ENCODE measurements at places on chromosomes 7 and 10.

DNA sequence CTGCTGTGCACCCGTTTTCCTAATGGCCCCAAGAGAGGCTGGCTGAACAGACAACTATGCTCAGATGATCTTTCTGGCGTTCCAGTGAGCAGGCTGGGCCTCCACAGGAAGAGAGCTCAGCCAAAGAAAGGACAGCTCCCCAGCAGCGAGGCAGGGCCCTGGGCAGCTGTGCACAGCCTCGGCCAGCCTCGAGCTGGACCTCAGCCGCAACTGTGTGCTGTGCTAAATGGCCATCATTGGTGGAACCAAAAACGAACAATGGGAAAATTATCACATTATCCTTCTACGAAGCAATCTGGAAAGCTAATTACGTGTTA is 97.5 kb downstream of the CTBP2 start:
- no peak for DNase-seq

DNA sequence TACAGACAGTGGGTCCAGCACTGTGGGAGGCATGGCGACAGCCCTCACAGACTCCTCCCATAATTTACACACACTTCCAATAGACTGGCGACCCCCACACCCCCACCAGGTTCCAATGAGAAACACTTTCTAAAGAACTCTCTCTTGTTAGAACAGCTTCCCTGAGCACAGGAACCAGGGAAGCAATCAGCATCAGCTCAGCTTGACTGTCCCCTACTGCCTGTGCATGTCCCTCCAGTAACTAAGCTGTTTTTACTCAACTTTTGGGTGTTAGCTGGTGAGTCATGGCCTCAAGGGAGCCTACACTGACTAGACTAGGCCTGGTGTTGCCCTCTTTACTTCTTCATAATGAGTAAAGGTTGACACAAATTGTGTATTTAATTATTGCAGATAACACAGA is 32.6 kb upstream of the HERPUD2 start:
- no peak for DNase-seq

DNA sequence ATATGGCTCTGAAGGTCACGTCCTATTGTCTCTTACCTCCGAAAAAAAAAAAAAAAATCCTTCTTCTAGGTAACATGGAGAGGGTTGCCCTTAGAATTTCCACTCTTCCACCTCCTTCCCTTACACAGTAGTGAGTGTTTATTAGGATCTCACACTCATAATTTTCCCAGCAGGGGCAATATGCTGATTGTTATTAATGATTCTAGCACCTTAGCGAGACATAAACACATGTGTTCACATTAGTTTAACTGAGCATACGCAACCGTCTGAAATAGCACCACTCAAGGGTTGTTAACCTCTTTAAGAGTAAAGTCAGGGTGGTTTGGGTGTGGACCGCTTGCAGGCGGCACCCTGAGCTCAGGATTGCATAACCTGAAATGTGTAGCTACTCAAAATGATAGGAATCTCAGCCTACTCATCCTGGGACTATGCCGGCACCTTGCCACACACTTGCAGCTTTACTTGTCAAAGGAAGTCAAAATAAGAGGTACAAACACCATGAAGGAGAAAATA is 52.2 kb downstream of the CPEB3 start:
- no peak for DNase-seq

DNA sequence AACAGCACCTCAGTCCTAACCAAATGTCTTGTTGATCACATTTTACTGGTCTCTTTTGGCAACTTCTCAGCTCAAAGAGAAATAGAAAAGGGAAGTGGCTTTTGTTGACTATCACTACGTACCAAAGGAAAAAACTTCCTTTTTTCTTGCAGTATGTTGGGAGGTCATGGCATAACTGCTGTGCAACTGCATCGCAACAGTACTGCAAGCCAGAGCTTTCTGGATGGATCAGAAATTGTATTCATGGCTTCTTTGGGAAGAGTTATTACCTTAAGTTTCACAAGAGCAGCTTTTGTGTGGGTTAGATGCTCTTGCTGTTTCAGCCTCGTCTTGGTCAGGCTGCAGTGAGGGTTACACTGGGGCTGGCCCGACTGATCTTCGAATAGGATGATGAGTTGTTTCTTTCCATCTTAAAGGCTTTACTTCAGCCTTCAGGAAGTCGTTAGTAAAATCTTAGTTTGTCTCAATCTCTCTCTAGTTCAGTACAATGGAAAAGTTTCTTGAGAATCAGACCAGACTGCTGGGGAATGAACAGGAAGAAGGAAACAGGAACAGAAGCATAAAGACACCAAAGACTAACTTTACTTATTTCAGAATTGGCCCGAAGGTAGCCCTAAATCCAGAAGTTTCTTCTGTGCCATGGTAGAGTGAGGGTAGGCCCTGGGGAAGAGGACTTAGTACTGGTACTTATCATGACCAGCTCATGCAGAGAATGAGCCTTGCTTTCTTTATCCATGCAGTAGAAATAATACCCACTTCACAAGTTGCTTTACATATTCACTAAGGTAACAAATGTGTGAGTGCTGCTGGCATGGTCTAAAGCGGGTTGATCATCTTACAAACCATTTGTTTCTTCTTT is 153.6 kb downstream of the CELF2 start:
- no peak for DNase-seq

DNA sequence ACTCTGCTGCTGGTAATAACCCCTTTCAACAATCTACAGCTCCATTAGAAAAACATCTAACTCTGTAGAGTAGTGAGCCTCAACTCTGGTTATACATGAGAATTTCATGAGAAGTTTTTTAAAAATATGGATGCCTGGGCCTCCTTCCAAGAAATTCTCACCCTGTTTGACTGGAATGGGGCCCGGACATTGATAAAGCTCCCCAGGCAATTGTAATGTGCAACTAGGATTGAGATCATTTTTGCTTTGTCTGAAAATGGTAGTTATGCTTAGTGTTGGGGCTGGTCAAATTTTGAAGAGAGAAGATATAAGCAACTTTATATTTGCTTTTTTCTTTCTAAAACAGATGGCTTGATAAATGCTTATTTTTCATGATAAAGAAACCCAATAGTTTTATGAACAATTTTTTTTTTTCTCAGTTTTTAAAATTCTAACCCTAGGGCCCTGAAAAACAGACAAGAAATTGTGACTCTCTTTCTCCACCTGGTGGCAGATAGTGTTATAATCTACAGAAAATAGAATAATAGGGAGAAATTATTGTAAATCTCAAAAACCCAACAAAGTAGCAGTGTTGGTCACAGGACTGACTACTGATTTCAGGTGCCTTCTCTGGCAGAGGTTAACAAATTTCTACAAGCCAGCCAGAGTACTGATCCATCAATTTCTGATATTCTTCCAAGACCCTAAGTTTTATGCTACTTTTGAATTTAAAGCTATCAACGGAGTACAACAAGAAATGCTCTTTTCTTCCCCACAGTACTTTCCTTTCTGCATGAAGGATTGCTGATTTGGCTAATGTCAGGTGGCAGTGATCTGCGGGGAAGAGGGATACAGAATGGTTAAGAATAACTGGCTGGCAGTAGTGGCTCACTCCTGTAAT is 174.8 kb downstream of the DKK1 start:
- no peak for DNase-seq

DNA sequence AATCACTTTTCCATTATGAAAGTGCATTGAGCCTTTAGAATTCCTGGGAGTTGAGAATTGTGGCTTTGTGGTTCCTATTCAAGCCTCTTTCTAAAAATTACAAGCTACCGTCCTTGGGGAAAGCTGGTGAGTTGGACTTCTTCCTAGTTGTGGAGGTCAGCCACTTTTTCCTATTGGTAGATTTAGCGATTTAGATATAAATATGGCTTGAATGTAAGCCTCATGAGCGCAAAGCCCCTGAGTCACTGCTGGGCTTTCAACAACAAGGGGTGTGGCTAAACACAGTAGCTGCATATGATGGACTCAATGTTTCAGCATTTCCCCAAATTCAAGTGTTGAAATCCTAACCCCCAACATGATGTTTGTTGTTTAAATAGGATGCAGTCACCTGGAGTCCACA is 150.0 kb upstream of the IGFBP3 start:
- no peak for DNase-seq

Data from stimulated activated CD8-positive, alpha-beta memory T cell treated with anti-CD3 and anti-CD28 coated beads, Interleukin-4, amount 100 ng/mL, for 24 hours (primary cell).